ENCODE measurements at places on chromosomes 7 and 10.

- no peak for DNase-seq
These were observed 77.9 kb downstream of the HECTD2 start for GRCh38 chr10:91487911-91488582.

- DNase-seq, result no peak
These were observed 33.0 kb upstream of the RET start for GRCh38 chr10:43043773-43044447.

- DNase-seq, result peak; percentile 24
These were observed 523 bp upstream of the CDH23 start for GRCh38 chr10:71396084-71396710.

DNA sequence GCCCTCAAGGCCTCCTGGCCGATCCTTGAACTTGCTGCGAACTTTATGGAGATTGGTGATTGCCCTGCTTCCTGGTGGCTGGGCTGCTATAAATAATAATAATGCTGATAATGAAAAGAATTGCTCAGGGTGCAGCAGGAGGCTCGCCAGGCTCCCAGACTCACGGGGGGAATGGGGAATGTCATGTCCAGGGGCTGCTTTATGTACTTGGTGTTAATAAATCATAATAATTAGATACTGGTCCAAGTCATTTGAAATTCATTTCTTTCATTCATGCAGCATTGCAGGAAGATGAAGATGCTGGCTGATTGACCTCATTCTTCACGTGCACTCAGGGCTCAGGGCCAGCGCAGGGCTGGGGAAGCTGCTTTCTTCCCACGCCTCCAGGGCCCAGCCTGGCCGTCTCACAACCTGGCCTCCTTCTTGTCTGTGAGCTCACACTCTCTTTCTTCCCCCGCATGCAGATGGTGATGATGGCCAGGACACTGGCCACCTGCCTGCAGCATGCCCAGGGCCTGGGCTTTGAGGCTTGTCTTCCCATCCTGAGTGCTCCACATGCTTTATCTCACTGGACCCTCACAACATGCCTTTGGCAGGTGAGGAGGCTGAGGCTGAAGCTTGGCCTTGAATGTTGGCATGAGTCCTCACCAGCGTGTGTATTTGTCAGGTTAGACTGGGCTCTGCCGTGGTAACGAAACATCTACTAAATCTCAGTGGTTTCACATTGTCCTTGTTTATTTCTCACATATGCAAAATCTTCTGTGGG is 138.4 kb upstream of the TNS3 start:
- no peak for DNase-seq

GRCh38 chr7:110317541-110318265 is 773.2 kb upstream of the LRRN3 start:
- DNase-seq, result no peak

- no peak for DNase-seq
These were observed 40.5 kb upstream of the PPP2R2D start for GRCh38 chr10:131860311-131860710.

GRCh38 chr7:106375499-106375898 is 90.7 kb upstream of the NAMPT start:
- no peak for DNase-seq

DNA sequence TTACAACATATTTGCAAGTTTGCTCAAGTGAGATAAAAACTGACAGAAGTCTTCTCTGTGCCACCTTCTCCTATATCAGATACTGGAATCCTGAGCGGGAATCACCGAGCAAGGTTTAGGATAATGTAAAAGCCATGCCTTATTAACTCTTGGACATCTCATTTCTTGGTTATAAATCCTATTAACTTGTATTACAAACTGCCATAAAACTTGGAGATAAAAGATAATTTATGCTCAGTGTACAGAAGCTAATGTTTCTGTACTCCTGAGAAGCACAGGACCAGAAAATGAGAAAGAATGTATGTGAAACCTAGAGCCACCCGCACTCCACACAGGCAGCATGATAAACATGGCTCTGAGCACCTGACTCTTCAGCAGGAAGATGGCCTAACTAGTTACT is 181.2 kb upstream of the NOBOX start:
- no peak for DNase-seq

- no peak for DNase-seq
These were observed 2.7 kb downstream of the NOS3 start for GRCh38 chr7:150993511-150993910.

DNA sequence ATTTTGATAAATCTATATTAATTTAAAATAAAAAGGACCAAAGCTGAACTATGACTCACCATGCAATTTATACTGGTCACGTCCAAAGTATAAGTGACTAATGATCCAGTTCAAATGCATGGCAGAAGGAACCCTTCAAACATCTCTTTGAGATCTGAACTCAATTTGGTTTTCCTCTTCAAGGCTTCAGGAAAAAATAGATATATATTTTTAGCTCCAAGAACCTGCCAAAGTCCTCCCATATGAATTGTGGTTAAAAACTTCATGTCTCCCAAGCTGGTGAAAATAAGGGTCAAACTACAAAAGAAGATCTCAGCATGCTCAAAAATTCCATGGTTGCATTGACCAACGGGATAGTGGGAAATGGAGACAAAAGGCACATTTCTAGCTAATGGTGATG is 34.6 kb upstream of the PDE1C start:
- no peak for DNase-seq

DNA sequence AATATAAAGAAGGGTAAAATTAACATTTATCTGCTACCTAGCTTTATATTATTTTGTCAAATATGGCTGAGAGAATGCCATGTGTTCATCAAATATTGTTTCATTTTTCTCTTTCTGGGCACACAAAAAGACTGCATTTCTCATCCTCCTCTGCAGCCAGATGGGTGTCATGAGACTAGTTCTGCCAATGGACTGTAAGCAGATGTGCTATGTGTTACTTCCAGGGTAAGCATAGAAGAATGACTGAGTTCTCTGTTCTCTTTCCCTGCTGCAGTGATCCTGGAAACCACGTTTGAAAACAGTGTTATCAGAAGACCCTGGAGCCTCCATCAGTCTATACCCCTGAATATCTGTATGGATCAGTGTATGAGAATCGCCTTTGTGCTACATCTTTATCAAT is 24.1 kb upstream of the SLK start:
- no peak for DNase-seq

- peak; percentile 43 for DNase-seq
These were observed 65.8 kb upstream of the PRSS58 start for GRCh38 chr7:142323706-142324105.

DNA sequence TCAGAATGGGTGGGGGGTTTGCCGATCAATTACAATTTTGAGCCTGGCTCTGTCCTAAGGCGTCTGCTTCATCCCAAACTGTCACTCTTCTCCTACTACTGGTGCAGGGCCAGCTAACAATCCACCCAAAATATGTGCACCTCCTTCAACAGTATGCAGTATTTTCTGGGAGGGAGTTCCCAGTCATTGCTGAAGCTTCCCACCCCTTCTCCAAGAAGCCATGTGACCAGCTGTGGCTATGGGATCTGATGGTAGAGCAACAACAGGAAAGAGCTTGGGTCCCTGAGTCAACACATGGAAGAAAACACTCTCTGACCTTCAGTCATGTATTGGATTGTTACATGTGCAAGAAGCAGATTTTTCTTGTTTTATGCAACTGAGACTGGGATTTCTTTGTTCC is 185.7 kb upstream of the GHITM start:
- DNase-seq, result no peak

DNA sequence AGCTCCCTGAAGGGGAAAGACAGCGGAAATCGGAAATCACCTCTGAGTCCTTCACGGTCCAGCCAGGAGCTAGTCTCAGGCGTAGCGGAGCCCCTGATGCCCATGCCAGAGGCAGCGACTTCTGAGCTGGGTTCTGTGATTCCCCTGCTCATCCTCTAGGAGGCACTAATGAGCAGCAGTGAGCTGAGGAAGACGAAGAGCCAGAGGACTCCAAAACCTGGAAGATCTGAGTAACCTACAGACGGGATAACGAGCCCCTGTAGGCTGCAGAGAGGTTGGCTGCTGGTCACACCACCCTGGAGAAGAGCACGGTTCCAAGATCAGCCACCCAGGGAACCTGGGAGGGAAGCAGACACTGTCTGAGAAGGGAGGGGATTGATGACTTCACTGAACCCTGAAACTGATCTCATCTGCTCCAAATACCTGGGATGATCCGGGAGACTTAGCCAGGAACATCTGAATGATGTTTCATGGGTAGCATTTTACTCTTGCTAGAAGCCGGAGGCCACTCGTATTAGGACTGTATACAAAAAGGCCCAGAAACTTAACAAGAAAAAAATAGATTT is 304.1 kb downstream of the PAXIP1 start:
- no peak for DNase-seq

- DNase-seq, result no peak
These were observed 84.7 kb downstream of the MMRN2 start for GRCh38 chr10:86872757-86873156.

DNA sequence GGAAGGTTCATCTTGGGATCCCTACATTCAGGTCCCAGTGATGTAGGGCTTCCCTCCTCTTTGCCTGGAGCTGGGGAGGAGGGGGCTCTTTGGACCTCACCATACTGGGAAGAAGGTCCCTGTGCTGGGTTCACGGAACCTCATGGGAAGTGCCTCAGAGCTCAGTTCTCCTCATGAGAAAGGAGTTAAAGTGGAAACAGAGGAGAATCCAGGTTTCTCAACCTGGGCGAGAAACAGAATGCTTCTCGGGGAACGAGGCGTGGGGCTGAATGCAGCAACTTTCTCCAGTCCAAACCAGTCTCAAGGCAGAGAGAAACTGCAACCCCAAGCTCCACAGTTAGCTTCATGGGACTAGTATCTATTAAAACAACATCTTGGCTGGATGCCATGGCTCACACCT is 382.7 kb upstream of the FOXK1 start:
- DNase-seq, result no peak

DNA sequence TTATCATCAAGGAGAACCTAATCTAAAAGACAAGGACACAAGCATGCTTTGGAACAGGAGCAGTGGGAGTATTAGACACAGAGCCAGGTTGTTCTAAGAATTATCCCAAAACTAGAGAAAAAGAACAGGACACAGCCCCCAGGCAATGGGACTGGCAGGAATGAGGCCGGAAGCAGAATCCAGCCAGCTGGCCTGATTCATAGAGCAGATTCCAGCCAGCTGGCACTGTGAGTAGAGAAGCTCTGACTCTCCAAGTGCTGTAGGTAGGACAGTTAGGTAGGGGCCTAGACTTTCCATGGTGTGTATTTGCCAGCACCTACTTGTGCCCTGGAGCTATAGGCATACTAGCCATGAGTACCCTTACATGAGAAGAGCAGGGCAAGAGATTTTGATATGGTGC is 13.3 kb upstream of the RAB18 start:
- DNase-seq, result no peak

GRCh38 chr10:95790982-95791381 is 35.0 kb downstream of the ENTPD1 start:
- no peak for DNase-seq

- DNase-seq, result no peak
These were observed 209.0 kb downstream of the LRMDA start for GRCh38 chr10:75640381-75640780.

- DNase-seq, result no peak
These were observed 489.9 kb downstream of the NXPH1 start for GRCh38 chr7:8923164-8923806.

DNA sequence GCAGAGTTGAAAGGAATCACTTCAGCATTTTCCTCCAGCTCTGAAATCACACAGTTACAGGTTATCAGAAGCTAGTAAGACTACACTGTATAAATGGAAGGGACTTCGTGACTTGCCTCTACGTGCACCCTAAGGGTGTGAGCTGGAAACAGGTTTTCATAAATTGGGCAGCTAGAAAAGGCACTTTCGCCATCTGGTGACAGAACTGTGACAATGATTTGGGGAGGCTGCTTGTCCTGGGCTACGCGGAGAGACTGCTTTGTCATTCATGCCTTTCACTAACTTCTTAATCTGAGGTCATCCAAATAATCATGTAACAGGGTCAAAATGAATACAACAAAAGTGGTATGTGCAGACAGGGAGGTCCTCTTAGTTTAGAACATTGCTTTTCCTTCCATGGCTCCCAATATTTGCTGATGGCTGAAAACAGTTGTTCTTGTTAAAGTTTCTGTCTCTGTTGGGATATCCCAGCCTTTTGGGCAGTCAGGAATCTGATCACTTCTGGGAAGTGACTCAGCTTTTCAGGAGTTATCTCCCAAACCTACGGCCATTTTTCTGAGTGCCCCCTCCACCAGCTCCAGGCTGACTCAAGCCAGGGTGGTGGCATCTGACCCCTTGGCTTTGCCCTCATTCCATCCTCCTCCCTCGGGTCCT is 17.8 kb downstream of the VWC2 start:
- DNase-seq, result no peak

- DNase-seq, result no peak
These were observed 25.1 kb downstream of the RAB18 start for GRCh38 chr10:27529010-27529783.

- no peak for DNase-seq
These were observed 31.6 kb upstream of the CCDC71L start for GRCh38 chr7:106692450-106693051.

- DNase-seq, result no peak
These were observed 102.1 kb upstream of the ZNF746 start for GRCh38 chr7:149599636-149600206.

DNA sequence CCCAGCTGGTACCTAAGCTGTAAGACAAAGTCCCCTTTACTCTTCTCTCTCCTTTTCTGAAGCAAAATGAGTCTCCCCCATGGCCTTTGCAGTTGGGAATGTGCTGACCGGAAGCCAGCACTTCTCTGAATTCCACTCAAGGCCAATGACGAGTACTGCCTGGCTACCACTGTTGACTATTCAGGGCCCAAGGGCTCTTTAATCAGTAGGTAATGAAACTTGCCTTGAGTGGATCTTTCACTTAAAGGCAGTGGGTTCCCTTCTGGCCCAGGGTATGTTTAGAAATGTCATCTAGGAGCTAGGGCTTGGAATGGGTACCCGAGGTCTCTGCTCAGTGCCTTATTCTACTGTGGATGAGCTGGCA is 197.1 kb downstream of the BBS9 start:
- no peak for DNase-seq

GRCh38 chr10:131212763-131213325 is 98.7 kb downstream of the TCERG1L start:
- DNase-seq, result no peak

DNA sequence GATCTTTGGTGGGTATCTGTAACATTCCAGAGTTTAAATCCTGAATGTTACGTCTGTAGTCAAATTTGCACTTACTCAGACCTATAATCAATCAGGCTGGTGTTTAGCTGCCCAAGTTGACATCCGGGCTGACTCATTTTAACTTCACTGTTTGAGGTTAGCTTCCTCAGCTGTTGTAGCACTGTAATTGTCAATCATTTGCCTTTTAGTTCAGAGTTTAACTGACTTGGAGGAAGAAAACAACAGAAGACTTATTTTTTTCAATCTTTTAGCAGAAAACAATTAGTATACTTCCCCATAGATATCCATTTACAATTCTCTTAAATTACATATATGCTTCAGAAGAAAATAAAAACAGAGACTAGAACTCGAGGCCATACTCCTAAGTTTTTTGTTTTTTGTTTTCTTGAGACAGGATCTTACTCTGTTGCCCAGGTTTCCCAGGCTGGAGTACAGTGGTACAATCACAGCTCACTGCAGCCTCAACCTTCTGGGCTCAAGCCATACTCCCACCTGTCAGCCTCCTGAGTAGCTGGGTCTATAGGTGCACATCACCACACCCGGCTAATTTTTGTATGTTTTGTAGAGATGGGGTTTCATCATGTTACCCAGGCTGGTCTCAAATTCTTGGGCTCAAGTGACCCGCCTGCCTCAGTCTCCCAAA is 38.5 kb upstream of the LRRC17 start:
- DNase-seq, result no peak

All from stimulated activated CD4-positive, alpha-beta T cell treated with anti-CD3 and anti-CD28 coated beads, Interleukin-4, amount 100 ng/mL, for 48 hours (primary cell).